Islet precursor cell (in vitro differentiated cells): ENCODE measurements at places on chromosomes 3 and 15.

- DNase-seq: no peak
Observed at GRCh38 chr15:43346305-43346704, 15.9 kb upstream of the LCMT2 start.

GRCh38 chr3:52017586-52017985, 21.9 kb upstream of the RPL29 start:
- no peak for DNase-seq

DNA sequence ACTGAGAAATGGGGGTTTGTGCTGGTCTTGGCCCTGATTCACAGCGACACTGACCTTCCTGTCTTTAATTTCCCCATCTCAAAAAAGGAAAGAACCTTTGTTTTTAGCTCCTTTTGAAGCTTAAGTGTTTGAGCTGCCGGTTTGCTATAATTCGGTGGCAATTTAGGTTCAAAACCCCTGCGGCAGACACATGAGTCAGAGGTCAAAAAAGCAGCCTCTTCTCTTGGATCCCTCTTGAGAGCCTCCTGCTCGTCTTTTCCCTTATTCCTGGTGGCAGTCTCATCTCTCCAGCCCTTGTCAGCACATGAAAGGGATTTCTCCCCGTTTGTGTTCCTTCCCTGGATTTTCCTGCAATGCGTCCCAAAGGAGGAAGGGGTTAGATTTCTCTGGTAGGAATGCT, 64.5 kb downstream of the GRIP2 start:
- DNase-seq: no peak

GRCh38 chr15:99411234-99411633, 154.6 kb upstream of the MEF2A start:
- no peak for DNase-seq

DNA sequence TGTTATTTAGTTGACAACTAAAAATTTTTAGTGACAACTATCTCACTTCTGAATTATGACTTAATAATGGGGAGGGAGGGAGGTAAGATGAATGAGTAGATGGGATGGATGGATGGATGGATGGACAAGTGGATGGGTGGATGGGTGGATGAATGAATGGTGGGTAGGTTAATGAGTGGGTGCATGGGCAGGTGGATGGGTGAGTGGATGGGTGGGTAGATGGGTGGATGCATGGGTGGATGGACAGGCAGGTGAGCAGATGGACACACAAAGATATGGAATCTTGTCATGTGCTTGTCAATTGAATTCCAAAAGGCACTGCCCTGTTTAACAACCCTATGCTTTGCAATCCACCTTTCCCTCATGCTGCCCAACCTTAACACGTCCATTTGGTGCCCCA, 41.5 kb downstream of the KLHL25 start:
- peak; percentile 6 for DNase-seq

DNA sequence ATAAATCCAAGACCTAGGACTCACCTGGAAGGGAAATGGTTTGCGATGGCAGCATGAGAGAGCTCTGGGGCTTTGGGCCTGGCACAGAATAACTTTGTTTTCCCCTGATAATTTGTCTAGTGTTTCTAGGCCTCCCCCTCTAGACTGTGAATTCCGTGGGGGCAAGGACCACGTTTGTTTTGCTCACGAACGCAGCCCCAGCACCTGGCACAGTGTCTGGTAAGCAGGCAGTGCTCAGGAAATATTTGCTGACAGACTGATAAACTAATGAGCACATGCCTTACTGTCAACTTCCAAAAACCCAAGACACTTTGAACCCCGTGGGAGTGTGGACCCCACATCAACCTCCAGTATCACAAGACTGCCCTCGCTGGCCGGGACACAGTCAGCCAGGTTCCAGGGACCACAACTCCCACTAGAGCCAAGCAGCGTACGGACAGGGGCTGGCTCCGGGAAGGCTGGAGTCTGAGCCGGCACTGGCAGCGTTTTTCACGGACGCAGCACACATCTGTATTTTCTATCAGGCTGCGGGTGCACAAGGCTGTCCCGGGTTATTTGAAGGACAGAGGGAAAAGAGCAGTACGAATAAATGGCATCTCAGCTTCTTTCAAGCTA, 146.5 kb downstream of the XXYLT1 start:
- no peak for DNase-seq

- DNase-seq: no peak
Observed at GRCh38 chr3:166902374-166902773, 477.7 kb downstream of the ZBBX start.

- DNase-seq: peak; percentile 92
Observed at GRCh38 chr3:140942221-140943104, 827 bp downstream of the SLC25A36 start.

GRCh38 chr15:58043192-58043903, 22.2 kb downstream of the ALDH1A2 start:
- peak; percentile 53 for DNase-seq

DNA sequence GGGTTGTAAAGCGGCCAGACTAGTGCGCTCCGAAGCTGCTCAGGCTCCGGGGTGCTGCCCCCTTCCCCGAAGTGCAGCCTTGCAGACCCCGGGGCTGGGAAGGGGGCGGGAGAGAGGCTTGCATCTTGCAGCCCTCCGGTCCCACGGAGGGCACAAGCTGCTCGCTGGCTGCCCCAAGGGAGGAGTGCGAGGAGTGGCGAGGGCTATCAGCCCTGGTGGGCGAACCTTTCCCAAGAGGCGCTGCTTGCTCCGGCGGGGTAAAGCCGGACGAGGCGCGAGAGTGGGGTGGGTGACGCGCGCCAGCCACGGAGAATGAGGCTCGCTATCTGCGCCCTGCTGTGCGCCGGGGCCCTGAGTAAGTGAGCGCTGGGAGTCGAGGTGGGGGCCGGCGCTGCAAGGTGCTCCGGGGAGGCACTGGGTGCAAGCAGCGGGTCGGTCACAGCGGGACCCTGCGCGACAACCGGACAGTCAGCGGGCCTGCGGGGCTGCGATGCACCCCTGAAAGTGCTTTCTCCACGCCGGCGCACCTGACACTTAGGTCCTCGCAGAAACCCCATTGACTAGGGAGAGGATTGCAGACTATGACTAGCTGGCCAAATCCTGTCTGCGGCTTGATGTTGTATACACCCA, 12.7 kb upstream of the TOPBP1 start:
- peak; percentile 55 for DNase-seq

DNA sequence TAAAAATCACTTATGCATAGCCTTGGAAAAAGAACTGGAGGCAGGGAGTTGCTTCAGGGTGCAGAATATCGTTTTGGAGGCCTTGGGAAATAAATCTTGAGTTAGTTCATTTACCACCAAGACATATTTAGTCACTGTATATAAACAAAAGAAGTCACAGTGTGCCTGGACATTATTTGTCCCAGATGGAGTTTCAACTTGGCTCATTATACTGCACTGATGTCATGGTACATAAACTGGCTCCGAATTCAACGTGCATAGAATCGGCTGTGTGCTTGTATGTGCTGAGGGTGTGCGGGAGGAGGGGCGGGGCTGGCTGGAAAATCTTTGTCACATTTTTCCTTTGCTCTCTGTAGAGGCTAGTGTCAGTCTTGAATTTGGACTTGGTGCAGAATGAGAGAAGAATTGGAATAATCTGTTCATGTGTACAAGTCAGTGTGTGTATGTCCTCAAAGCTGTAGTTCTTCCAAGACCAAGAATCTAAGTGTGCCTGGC, 86.6 kb downstream of the FNDC3B start:
- DNase-seq: no peak

GRCh38 chr15:37900326-37901221, 33.9 kb upstream of the TMCO5A start:
- DNase-seq: peak; percentile 69

DNA sequence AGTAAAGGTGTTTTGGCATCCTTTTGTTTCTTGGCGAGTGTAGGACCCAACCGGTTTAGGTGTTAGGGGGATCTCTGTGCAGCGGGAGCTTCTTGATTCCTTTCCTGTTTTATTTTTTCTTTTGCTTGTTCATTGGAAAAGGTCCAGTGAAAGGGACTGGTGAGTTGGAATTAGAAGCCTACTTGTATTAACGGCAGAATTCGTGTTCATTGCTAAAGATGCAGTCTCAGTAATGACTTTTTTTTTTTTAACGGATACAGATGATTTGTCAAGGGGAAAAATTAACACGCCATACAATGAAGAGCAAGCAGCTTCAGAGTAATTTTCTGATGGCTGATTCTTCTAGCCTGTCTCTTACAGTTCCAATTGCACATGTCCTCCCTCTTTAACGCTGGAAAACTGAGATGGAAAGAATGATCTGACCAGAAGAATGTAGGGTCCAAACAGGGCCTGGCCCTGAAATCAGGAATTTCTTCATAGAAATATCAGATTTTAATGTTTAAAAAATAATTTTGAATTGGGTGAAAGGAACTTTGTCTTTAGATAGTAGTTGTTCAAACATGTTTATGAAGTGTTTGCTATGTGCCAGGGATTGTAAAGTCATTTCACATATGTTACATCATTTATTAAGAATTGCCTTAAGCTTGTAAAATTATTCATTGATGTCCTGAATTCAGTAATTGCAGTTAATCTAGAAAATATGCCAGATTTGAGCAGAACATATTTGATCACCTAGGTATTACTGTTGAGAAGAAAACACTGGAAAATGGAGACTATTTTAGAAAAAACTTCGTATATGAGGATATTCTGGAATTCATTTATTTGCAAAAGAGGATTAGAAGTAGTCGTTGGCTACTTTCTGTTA, 1.4 kb downstream of the MAPK6 start:
- DNase-seq: no peak

DNA sequence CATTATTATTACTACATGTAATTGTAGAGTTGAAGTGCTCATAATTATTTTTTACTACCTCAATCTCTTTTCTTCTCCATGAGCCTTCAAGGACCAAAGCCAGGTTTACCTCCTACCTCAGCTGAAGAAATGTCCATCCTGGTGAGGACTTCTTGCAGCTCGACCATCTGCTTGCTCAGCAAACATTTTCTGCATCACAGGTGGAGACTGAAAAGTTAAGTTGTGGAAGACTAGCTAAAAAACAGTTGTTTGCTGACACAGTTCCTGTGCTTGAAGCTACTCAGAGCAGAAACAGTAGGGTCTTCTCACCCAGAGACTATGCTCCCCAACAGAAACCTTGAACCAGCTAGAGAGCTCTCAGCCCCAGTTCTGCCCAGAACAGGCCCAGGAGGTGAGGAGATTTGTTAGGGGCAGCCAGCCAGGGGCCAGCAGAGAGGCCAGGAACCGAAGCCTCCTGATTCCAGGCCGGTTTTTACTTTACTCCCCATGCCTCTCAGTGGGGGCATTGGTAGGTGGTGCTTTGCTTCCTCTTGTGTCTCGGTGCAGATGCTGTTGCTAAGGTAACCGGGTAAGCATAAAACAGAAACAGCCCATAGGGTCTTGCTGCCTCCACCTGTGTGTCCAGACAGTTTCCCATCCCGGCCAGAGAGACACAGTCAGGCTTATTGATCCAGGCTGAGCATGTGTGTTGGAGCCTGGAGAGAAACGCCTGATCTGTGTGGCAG, 54.9 kb downstream of the CCNL1 start:
- no peak for DNase-seq

DNA sequence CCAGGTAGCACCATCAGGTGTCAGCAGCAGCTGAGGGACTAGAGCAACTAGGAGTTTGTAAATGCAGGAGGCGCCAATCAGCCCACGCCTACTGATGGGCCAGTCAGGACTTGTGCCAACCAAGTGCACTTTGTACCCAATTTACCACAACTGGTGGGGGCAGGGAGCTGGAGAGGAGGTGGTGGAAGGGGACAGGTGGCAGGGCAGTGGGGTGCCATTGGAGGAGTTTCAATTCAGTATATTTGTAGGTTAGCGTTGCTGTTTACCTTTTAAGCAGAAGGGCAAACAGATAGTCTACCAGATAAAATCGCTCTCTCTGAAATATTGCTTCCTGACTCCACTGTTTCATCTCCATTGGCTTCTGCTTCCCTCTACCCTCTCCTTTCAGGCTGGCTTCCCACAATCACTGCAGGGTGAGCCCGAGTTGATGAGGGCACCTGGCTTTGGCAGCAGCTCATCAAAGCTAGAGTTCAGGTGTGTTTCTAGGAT, 75.7 kb downstream of the TRIM69 start:
- no peak for DNase-seq

DNA sequence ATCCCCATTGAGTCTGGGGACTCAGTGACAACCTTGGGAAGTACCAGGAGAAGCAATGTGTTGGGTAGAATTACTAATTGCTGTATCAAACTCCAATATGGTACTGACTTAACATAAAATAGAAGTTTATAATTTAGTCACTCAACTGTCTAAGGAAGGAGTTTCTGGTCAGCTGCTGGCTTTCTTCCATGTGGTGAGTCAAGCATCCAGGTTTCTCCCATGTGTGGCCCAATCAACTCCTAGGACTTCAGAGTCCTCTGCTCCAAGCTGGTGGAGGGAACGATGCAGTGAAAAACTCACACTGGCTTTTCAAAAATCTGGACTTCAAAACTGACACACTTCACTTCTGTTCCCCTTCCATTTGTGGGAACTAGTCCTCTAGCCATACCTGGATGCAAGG, 25.2 kb downstream of the WNT5A start:
- DNase-seq: no peak

DNA sequence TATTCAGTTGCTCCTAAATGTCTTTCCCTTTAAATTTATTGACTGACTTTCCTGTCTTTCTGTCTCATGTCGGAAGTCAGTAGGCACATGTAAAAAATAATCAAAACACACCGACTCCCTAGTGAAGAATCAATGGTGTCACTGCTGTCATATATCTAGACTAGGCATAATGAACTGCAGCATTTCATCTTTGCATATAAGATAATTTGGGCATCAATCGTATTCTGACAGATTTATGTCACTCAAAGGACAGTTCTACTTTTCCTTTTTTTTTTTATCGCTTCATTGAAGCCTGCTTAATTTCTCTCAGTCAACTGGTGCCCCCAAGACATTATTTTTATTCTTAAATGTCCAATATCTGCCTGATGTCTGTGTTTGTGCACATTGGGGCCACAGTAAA, 206.3 kb downstream of the MEIS2 start:
- DNase-seq: no peak

DNA sequence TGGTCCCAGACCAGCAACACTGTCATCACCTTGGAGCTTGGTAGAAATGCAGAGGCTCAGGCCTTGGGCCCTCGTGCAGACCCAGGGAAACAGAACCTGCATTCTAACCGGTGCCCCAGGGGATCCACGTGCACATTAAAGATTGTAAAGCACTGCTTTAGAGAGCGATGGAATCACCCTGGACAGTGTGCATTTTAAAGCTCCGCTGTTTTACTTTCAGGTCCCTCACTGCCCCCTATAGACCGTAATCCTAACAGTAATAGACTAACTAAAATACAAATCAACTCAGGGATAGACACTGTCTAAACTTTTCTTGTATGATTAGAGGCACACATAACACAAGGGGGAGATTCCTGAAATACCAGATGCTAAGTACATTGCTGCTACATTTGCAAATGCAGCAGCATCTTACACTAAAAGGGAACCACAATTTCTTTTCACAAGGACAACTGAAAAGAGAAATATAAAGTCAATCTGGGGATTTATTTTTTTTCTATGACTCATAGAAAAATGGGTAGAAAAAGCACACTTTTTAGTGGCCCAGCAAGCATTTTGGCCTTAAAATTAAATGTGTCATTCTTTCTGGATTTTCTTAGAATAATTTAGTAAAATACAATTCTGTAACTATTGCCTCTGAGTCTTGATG, 10.5 kb upstream of the SH3GL3 start:
- peak; percentile 56 for DNase-seq

DNA sequence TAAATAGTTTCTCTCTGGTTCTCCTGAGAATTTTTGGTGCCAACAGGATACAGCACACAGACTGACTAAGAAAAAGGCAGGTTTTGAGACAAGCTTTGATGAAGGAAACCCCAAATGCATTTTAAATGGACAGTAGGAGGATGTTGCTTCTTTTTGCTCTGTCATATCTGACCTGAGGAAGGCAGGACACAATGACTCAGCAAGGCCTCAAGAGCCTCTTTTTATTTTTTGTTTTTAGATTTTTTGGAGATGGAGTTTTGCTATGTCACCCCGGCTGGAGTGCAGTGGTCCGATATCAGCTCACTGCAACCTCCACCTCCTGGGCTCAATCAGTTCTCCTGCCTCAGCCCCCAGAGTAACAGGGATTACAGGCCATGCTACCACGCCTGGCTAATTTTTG, 16.9 kb upstream of the KNG1 start:
- DNase-seq: no peak
